AG08395 (cell line): ENCODE measurements at places on chromosomes 6 and 20.

- no peak for DNase-seq
Observed at GRCh38 chr6:93749930-93750329, 330.6 kb upstream of the EPHA7 start.

GRCh38 chr20:1674361-1674760 is 16.8 kb upstream of the SIRPG start:
- no peak for DNase-seq

GRCh38 chr6:149220882-149221773 is 96.4 kb upstream of the TAB2 start:
- DNase-seq = no peak

GRCh38 chr6:107083921-107084320 is 31.4 kb downstream of the BEND3 start:
- DNase-seq = no peak

GRCh38 chr6:144932621-144933020 is 647.5 kb downstream of the UTRN start:
- no peak for DNase-seq

GRCh38 chr6:165819394-165819793 is 156.4 kb upstream of the PDE10A start:
- DNase-seq = no peak

- DNase-seq = no peak
Observed at GRCh38 chr20:8232332-8232731, 100.3 kb downstream of the PLCB1 start.

DNA sequence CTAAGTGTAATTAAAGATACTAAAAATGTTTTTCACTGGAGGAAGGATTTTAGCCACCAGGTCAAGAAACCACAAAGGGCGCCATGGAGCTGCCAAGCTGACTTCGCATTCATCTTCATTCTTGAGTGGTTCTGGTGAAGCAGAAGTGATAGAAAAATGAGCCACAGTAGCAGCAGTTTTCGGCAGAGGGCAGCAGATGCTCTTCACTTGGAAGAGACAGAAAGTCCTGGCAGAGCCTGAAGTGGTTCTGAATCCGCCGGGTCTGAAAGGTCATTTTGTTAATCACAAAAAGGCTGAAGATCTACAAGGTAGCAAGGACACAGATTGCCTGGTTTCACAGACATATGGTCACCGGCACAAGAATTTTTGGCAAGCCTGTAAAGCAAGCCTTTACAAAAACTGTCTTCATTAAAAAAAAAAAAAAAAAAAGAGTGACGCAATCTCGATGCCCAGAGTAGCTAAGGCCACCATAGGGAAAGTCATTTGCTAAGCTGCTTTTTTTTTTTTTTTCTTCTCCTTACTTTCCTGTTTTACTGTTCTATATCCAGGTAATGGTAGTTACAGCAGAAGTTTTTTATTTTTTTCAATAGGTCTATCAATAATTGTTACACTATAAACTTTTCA is 345.1 kb upstream of the AGPAT4 start:
- DNase-seq = peak; percentile 80

- DNase-seq = peak; percentile 15
Observed at GRCh38 chr20:24648481-24648880, 179.1 kb downstream of the SYNDIG1 start.
